ENCODE measurements at places on chromosomes 5 and 9. TPM values are rescaled to one million over a fixed set of nuclear protein-coding genes. Genes with fewer than 3 reads are reported as not detected.

The SV2C gene
- total RNA-seq = 0.72 TPM

The LCN15 gene
- not detected for total RNA-seq

The PCDHGB5 gene
- 19.7 TPM for total RNA-seq

The CARD9 gene
- total RNA-seq = 0.92 TPM

The PCDHGB1 gene
- 3.8 TPM for total RNA-seq

The ERAP2 gene
- total RNA-seq = 17.6 TPM

The STK32A gene
- 7.3 TPM for total RNA-seq

The PFN3 gene
- not detected for total RNA-seq

The SLCO4C1 gene
- total RNA-seq = not detected

The HMCN2 gene
- 0.12 TPM for total RNA-seq

The SPINK6 gene
- 0.57 TPM for total RNA-seq

The OLFML2A gene
- total RNA-seq = 58.7 TPM

The MRPL41 gene
- total RNA-seq = 53.8 TPM

The C5orf52 gene
- total RNA-seq = not detected

The SLC45A2 gene
- total RNA-seq = 0.15 TPM

The ANXA2R gene
- 2.2 TPM for total RNA-seq

The MAMDC2 gene
- total RNA-seq = 70.5 TPM

The C5orf58 gene
- not detected for total RNA-seq

The GPR150 gene
- not detected for total RNA-seq

The BNC2 gene
- total RNA-seq = 232 TPM

The ZBED3 gene
- 9.9 TPM for total RNA-seq

The WDR38 gene
- total RNA-seq = 22.5 TPM

The LHX6 gene
- total RNA-seq = 3.6 TPM

The KIF20A gene
- total RNA-seq = not detected

The RLN1 gene
- total RNA-seq = not detected

The IL13 gene
- not detected for total RNA-seq

The GLIPR2 gene
- 30.9 TPM for total RNA-seq

The HDHD3 gene
- 23.9 TPM for total RNA-seq

The GRAMD2B gene
- 32.2 TPM for total RNA-seq

The KLF4 gene
- 38.0 TPM for total RNA-seq

The GDA gene
- total RNA-seq = 1.8 TPM

The TMEM252 gene
- 0.24 TPM for total RNA-seq

The FGFR4 gene
- total RNA-seq = 25.6 TPM

The ICE1 gene
- total RNA-seq = 38.0 TPM

The UAP1L1 gene
- 5.9 TPM for total RNA-seq

The GFPT2 gene
- 41.5 TPM for total RNA-seq

The UNC5A gene
- total RNA-seq = 0.30 TPM

The C5orf34 gene
- 1.3 TPM for total RNA-seq

The CMYA5 gene
- 42.9 TPM for total RNA-seq

The SHISAL2B gene
- not detected for total RNA-seq

The CCDC152 gene
- total RNA-seq = 5.5 TPM

The SDHA gene
- 90.7 TPM for total RNA-seq

The HAPLN1 gene
- not detected for total RNA-seq

The ABCA1 gene
- 24.5 TPM for total RNA-seq

The PCDHGC4 gene
- total RNA-seq = 3.6 TPM

The NEURL1B gene
- total RNA-seq = 43.4 TPM

The CDKN2B-AS1 gene
- total RNA-seq = 2.1 TPM

The EGFLAM gene
- total RNA-seq = 20.8 TPM

The SLC28A3 gene
- total RNA-seq = 0.08 TPM

The FUBP3 gene
- total RNA-seq = 41.2 TPM
